ENCODE measurements at places on chromosomes 6 and 20.
A peak's percentile ranks its signal among the peaks of the same experiment; 100 is the strongest.

- no peak for DNase-seq
These were observed 477.9 kb upstream of the FLRT3 start for GRCh38 chr20:14815340-14815739.

DNA sequence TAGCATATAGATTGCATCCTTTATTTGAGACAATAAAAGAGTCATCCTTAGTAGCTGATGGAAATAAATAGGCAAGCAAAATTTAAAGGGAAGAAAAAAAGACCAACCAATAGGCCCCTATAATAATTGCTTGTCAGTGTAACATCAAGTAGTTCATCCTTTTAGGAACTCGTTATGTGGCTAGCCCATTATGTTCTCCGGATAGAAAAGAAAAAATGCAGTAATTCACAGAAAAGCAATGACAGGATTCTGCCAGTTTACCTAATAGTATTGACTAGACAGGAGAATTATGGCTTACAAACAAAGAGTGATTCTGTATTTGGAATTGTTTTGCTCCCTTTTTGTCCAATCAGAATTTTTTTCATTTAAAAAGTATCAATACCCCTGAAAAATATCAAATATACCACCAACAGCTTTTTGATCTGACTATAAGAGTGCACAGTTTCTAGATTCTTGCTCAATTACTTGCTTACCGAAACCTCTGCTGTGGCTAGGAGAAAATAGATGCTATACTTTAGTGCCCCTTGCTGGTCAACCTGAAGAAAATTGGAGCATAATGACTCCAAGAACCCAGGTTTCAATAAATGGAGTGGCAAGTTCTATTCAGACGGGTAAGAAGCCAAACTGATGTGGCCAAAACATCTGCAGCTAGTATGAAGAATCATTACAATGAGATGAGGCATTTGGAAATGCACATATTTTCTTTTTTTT is 91.5 kb upstream of the SASH1 start:
- peak; percentile 53 for DNase-seq

- peak; percentile 50 for DNase-seq
These were observed 32.5 kb upstream of the IYD start for GRCh38 chr6:150336299-150336698.

DNA sequence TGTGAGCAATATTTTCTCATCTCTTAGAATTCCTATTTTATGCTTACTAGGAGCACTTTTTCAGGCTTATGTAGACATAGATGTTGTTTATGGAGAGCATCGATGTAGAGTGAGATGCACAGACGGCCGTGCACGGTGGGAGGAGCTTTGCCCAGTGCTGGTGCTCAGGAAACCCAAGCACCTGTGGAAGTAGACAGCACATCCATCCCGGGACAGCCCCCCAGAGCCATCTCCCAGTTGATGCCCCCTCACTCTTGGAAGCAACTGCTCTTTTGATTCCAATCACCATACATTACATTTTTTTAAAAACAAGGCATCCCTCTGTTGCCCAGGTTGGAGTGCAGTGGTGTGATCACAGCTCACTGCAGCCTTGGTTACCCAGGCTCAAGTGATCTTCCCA is 143.7 kb downstream of the SMOC2 start:
- DNase-seq, result no peak

DNA sequence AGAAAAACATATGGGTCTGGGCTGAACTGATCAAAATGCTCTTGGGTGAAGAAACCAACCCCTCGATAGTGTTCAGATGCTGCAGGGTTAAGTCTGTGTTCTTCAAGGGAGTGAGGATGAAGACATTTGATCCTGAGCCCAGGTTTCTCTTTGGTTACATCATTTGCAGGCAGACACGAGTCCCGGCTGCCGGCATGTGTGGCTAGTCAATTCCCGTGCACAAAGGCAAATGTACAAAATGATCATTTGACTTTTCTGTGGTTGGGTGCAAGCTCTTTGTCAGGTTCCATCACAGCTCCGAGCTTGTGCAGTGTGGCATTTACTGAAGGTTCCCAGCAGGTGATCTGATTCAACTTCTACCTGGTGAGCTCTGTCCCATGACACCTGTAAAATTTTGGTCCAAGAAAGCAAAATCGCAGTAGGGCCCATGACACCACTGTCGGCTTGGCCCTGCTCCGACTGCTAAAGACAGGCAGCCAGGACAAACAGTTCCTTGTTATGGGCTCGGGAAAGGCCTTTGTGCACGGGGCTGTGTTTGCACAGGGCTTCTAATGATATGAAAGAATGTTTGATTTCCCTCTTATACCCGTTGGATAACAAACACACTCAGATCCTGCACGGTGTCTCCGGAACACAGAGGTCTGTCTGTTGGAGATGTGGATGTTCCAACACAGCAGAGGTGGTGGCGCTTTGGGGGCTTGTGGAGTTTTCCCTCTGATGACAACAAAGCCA is 46.9 kb downstream of the GJA10 start:
- DNase-seq, result no peak

DNA sequence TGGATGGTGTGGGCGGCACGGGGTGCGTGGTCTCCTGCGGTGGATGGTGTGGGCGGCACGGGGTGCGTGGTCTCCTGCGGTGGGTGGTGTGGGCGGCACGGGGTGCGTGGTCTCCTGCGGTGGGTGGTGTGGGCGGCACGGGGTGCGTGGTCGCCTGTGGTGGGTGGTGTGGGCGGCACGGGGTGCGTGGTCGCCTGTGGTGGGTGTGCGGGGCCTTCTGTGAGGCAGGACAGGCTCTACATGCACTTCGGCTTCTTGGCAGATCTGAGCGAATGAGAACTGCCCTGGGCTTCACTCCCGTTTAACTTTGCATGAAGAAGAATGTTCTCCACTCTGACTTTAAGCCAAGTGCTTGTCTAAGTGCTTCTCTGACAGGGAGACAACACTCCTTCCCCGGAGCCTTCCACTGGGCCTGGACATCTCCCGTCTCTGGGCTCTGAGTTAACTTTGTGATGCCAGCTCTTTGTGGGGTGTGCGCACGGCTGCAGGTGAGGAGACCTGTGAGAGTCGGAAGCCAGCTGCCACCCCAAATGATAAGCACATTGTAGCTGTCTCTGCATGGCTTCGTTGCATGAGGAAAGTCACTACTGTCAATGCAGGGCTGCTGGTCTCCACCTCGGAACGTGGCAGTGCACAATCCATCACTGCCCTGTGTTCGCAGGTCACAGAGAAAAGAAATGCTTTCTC is 244.8 kb downstream of the DLL1 start:
- DNase-seq, result no peak

DNA sequence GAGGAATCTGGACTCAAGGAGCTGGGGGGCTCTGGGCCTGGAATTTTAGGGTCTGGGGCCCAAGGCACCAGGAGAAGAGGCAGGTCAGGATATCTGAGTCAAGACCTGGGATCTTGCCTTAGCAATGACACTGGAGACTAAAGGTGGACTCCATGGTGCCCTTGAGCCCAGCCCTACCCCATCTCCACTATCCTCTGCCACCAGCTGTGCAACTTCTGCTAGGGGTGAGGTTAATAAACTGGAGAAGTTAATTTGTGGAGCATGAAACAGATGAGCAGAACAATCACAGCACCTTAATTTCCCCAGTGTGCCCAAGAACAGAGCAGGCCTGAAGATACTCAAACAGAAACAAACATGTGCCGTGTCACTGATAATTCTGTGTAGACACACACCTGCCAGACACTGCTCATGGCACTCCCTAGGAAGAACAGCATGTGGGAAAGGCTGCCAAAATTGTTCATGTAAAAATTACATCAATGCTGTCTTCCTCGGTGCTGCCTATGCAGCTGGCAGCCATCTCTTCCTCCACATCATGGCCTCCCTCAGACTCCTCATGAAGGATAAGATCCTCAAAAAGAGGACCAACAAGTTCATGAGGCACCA is 3.2 kb downstream of the HLA-DPB1 start:
- no peak for DNase-seq

DNA sequence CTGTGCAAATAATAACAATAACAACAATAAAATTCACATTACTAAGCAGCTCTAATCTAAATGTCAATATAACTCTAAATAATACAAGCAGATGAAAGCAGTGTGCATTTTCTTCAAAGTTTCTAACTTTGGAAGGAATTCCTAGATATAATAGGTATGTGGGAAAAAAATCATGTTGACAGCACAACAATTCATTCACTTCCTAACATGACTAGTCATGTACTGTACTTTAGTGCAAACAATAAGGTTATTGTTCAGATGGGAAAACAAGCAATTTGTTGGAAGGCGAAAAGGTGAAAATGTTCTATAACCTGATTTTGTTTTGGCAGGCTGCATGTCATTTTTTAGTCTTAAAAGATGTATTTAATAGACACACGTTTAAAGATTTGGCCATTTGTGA is 484.3 kb upstream of the JAG1 start:
- no peak for DNase-seq

DNA sequence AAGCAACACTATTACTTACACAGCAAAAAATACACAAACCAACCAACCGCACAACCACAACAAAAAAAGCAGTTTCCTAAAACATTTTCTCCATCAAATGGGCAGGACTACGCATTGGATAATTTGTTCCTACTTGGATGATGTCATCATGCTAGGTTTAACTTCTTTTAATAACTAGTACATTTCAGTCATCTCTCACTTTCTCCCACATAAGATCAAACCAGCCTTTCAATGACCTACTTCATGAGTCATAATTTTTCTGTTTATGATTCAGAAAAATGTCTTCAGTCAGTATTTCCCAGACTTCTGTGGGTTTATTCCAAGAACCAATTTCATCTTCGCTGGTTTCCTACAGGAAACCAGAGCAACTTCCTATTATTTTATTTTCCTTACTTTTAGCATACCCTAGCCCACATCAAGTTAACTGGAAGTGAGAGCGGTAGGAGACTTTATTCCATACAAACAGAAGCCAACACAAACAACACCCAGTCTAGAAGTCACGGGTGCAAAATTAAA is 134.2 kb downstream of the GMDS start:
- peak; percentile 47 for DNase-seq

DNA sequence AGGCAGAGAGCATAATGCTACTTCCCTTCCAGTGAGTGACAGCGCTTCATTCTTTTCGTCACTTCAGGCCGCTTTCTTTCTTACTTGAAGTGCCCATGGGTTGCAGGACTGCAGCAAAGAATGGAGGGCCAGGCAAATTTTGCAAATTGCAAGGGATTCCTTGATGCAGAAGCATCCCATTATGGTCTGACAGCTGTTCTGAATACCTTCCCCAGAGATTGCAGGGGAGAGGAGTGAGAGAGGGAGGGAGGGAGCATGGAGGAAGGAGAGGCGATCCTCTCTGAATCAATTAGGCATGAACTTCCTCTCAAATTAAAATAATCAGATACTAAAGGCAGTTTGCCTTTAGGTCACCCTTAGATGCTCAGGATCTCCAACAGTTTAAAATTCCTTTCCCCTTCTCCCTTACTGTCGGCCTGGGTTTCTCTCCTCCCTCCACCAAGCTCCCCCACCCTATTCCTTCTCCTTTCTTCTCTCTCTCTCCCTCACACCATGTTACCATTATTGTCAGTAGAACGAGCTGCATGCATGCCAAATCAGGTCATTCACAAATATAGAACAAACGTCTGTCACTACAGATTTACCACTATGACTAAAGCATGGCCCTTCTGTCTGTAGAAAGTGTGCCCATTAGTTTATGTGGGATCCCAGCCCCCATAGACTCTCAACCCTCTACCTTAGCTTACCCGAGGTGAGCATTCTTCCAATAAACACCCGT is 289.2 kb downstream of the CD83 start:
- no peak for DNase-seq

GRCh38 chr20:36856691-36857635 is 19.0 kb upstream of the TLDC2 start:
- peak; percentile 87 for DNase-seq

DNA sequence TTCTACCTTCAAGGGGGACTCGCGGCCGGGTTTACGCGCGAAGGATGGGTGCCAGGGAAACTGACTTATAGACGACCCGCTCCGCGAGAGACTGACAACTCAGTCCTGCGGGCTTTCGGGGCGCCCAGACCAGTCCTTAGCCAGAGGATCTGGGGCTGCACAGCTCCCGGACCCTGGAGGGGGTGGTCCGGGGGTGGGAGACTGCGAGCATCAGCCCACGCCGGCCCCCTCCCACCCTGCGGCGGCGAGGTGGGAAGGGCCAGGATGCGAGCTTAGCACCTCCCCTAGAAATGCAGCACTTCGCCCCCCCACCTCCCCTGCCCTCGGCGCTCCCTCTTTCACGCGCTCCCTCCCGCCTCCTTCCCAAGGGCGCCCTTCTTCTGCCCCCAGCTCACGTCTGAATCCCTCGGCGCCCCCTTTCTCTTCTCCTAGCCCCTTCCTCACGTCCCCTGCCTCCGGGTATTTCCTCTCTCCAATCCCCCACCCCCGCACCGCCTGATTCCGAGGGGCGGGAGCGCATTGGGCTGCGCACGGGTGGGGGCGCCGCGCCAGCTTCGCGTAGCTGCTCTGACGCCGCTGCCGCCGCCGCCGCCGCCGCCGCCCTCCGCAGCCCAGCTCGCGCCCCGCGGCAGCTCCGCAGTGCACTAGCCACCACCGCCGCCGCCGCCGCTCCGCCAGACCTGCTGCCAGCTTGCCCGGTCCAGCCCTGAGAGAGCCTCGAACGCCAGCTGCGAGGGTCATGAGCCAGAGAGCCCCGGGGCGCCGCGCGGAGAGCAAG is at the start of gene SLC32A1:
Gene SLC32A1, plus strand, starts transcription at position 639 of the 778 bp plus-strand sequence. CDS start 239 bp downstream, outside the sequence.
- no peak for DNase-seq

GRCh38 chr6:156848533-156848932 is 71.4 kb downstream of the ARID1B start:
- DNase-seq, result peak; percentile 68

DNA sequence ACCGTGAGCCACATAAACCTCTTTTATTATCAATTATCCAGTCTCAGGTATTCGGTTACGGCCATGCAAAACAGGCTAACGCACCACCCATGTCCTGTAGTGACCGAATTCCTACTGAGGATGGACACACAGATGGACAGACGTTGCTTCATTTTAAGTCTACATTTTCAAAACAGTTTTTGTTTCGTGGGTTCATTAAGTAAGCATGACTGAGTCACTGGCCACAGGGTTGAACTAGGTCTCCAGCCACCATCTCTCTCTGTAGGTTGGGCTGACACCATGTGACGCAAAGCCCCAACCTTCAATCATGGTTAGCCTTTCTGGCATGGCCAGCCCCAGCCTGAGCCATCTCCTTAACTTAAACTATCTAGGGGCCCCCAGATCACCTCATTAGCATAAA is 110.0 kb upstream of the SLC22A23 start:
- peak; percentile 64 for DNase-seq

- peak; percentile 83 for DNase-seq
These were observed 33.0 kb downstream of the RREB1 start for GRCh38 chr6:7140631-7141378.

GRCh38 chr6:31144296-31144969 is 5.6 kb upstream of the PSORS1C2 start:
- DNase-seq, result no peak

- DNase-seq, result no peak
These were observed 46.2 kb upstream of the RFPL4B start for GRCh38 chr6:112300896-112301295.
